Activated T-cell treated with anti-CD3 and anti-CD28 coated beads for 1 hour (primary cell): ENCODE measurements at places on chromosomes 6 and 20.

- DNase-seq: no peak
These were observed 215.9 kb upstream of the AGPAT4 start for GRCh38 chr6:161489626-161490306.

DNA sequence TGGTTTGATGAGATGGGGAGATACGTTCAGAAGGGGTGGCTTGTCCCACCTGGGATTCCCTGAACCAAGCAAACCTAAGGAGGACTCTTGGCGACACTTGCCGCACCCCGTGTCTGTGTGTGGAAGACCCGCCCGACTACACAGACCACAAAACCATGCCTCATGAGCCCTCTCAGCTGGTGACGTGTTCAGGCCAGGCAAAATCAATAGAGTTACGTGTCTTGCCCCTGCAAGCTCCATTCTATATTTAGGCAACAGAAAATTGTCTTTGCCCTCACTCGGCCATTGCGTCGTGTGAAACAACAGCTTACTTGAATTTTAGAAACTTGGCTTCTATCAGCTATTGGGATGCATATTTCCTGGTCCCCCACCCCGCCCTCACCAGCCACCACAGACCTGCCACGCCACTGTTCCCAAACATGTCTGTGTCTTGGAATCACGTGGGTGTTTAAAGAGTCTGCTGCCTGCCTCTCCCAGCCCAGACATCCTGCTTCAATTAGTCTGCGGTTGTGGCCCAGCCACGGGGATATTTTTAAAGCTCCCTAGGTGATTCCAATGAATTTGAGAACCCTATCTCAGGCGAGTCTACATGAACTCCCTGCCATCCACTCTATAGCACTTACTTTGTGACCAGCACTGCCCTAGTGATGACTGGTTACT is 279.2 kb upstream of the EXOC2 start:
- DNase-seq: no peak

- DNase-seq: no peak
These were observed 32.8 kb upstream of the GMPR start for GRCh38 chr6:16205377-16206144.

GRCh38 chr6:89023591-89024441 is 56.7 kb upstream of the PNRC1 start:
- no peak for DNase-seq

DNA sequence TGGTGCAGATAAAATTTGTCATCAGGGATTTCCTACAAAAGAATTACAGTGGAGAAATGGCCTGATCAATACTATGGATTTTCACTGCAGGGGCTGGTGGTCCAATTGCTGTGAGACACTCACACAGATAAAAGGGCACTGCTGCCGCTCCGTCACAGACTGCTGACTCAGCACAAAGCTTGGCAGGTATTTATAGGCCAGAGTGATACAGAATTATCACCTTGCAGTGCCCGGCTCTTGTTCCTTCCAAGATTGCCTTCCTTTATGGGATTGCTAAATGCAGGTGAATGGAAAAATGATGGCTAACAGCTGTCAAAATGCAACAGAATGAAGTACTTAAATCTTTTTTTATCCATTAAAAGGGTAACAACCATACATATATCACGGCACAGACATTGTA is 247.8 kb upstream of the ZFP64 start:
- no peak for DNase-seq

GRCh38 chr6:139486476-139486799 is 112.0 kb upstream of the CITED2 start:
- no peak for DNase-seq

DNA sequence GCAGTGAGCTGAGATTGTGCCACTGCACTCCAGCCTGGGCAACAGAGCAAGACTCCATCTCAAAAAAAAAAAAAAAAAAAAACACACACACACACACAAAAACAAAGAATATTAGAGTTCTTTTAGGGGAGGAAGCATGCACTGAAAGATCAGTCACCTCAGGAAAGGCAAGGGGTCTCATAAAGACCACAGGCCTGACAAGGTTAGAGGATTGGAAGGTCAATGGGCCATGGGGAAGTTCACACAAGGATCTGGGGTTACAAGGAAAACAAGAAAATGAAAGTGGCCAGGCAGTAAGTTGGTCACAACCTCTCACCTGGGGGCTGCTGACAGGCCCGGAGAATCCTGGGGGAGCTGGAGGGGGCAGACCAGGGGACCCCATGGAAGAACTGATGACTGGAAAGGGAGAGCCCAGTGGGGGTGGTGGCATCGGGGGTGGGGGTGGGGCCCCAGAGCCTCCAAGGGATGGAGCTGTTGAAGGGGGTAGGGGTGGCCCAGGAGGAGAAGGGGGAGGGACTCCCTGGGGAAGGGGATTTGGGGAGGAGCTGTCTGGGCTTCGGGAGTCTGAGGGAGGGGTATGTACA is 1.5 kb downstream of the RXRB start:
- DNase-seq: no peak

DNA sequence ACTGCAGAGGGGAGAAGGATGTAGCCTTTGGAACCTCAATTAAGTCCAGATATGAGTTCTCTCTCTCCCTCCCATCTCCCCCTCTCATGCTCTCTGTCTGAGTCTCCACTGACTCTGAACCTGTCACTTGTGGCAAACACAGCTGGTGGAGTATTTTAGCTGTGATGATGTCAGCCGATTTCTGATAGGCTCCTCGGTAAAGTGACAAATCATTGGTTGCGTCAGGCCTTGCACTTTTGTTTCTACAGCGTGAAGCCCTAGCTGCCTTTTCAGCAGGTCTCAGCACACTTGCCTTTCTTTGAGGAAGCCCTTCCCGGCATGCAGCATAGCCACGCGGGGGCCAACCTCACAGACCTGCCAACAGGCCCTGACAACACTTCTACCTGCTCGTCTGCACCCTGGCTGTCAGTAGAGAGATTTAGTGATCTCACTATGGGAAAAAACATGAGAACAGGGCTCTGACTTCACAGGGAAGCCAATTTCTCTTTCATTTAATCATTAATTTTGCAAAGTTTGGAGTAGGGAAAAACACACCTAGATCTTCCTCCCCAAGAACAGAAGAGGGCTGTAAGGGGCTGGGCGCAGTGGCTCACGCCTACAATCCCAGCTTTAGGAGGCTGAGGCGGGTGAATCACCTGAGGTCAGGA is 84.4 kb downstream of the GMPR start:
- DNase-seq: peak; percentile 55

- no peak for DNase-seq
These were observed 183.9 kb downstream of the ERMARD start for GRCh38 chr6:169935348-169935718.
